Fibroblast of skin of left quadriceps (primary cell): ENCODE measurements at places on chromosomes 12 and 14.

DNA sequence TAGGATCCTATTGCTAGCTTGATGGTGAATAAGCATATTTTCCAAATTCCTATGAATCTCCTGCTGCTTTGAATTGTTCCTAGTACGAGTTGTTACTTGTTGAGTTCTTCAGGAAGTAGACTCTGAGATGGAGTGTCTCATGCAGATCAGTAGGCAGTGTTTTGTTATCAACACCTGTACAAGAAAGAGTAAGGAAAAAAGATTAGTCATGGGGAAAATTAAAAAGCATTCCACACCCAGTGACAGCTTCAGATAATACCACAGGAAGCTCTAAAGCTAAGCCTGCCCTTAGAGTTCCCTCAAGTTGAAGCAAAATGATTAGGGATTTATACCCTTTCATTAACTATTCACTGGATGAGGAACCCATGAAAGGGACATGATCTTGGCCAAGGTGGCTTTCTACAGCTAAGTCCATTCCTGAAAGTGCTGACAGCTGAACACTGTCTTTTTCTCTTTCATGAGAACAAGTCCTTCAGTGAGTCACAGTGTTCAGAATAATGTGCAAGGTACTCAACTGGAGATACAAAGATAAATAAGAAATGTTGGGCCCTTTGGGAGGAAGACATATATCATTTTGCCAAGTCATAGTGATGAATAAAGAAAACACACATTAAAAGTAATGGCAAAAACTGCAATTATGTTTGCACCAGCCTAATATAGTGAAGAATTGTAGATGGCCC is 49.1 kb downstream of the CCER1 start:
- peak; percentile 9 for DNase-seq

- DNase-seq: no peak
Measured at GRCh38 chr14:101472518-101472849, 88.8 kb upstream of the DIO3 start.

DNA sequence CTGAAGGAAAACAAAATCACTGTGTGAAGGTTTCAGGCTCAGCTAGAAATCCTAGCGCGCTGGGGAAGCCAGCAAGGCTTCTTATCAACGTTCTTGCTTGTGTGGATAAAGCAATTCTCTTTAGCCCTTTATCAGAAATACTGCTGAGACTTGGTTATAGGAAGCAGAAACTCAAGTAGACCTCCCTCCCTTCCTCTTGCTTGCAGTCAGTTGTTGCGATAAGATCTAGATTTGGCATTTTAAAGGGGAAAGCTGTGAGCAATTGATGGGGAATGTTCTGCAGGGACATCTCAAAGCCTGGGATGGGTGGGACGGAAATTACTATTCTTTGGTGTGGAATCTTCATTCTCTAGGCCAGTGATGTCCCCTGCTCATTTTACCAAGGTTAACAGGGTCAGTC is 76.4 kb upstream of the ANO4 start:
- DNase-seq: no peak

GRCh38 chr12:8069582-8069981 is 3.4 kb upstream of the C3AR1 start:
- DNase-seq: no peak

- DNase-seq: peak; percentile 82
Measured at GRCh38 chr12:123972457-123973401, at the start of the genes CCDC92 and ZNF664. Gene CCDC92 (minus strand): TSS chr12:123972831. CDS start chr12:123944305, 28,526 bp downstream. Gene ZNF664 (plus strand): TSS chr12:123973215. CDS start chr12:124012145, 38,930 bp downstream.

DNA sequence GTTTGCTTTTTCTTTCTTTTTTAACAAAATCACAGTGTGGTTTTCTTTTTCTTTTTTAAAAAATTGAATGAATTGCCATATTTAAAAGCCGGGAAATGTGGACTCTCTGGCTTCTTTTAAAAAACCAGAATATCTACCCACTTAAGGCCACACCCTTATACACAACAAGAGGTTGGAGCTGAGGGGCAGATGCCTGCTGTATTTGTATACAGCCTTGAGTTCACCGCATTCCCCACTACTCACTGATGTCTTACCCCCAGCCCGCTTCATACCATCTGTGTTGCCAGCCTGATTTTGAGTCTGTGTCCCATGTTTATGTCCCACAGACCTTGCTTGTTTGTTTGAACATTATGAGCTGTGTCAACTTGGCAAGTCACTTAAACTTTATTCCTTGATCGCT is 14.3 kb downstream of the JDP2 start:
- DNase-seq: no peak

DNA sequence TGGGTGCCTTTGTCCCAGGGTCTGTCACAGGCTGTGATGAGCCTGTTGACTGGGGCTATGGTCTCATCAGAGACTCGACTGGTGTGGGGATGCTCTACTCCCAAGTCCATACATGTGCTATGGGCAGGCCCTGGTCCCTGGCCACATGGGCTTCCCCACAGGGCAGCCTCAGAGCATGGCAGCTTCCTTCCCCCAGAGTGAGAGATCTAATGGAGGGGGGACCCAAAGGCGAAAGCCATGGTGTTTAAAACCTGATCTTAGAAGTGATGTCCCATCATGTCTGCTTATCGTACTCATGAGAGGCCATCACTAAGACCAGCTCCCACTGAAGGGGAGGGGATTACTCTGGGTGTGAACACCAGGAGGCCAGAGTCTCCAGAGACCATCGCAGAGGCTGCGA is 279.0 kb upstream of the RTL1 start:
- no peak for DNase-seq

DNA sequence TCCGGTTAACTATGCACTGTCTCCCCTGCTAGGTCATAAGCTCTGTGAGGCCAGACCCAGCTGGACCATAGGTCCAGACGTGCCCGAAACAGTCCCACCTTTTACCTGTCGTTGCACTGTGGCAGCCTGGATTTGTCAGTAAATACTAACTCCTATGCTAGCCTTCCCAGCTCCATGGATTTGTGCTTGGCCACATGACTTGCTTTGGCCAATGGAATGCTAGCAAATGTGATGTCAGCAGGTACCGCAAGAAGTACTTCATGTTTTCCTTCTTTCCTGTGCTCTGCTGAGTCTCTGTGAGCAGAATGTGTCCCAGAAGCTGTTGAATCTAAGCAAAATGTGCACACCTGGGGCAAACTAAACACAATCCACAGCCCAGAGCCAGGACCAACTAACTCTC is 157.2 kb downstream of the ANO2 start:
- no peak for DNase-seq

DNA sequence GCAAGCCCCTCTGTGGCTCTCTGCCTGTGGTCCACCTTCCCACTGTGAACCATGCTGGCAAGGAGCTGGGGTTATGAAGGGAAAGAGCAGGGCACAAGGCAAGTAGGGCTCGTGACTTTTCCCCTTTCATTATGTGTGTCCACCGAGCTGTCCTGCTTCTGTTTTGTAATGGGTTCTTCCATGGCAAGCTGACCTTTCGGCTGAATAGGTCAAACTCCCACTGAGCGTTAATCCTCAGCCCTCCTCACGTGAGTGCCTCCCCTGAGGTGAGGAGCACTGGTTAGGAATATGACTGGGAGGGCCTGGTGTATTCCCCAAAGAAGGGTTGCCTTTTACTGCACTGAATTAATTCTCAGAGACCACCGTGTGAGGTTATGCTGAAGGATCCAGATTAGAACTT is 424.3 kb downstream of the NPAS3 start:
- DNase-seq: no peak

DNA sequence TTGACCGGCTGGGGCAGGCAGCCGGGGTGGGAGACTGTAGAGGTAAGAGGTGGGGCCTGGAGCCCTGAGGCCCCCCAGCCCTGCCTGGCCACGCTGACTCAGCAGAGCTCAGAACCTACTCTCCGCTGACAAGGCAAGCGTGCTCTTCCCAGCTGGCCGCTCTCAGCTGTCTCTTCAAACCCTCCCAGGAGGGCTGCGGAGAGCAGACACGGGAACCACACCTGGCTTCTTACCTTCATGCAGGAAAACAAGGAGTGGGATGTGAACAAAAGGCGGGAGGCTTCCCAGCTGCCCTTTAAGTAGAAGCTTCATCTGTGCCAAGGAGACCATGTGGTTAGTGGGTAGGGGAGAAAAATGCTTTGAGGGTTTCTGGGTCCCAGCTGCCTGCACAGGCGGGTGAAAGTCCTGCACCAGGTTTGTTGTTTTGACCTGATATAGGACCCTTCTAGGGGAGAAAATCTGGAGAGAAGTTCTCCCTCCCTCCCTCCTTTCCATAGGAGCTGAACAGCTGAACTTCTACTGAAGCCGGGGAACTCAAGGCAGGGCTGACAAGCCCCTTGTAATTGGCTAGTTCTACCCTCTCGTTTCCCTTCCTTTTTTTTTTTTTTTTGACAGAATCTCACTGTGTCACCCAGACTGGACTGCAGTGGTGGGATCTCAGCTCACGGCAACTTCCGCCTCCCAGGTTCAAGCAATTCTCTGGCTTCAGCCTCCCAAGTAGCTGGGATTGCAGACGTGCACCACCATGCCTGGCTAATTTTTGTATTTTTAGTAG is 12.8 kb upstream of the TESC start:
- no peak for DNase-seq

DNA sequence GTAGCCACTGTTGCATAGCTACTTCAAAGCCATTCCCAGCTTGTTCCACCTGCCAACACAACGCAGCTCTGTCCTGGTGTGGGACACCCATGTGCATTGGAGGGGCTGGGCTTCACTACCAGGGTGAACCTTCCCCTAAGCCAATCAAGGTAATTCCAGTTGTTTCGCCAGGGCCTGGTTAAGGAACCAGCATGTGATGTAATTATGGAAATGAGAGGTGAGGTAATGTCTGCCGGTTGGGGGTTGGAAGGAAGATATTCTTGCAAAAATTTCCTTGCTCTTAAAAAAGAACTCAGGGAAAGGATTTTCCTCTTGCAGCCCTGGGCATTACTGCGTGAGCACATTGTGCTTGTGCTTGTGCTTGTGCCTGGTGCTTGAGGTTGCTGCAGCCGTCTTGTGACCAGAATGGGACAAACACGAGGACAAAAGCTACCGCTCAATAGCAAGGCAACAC is 14.9 kb downstream of the TUBA1C start:
- DNase-seq: no peak

DNA sequence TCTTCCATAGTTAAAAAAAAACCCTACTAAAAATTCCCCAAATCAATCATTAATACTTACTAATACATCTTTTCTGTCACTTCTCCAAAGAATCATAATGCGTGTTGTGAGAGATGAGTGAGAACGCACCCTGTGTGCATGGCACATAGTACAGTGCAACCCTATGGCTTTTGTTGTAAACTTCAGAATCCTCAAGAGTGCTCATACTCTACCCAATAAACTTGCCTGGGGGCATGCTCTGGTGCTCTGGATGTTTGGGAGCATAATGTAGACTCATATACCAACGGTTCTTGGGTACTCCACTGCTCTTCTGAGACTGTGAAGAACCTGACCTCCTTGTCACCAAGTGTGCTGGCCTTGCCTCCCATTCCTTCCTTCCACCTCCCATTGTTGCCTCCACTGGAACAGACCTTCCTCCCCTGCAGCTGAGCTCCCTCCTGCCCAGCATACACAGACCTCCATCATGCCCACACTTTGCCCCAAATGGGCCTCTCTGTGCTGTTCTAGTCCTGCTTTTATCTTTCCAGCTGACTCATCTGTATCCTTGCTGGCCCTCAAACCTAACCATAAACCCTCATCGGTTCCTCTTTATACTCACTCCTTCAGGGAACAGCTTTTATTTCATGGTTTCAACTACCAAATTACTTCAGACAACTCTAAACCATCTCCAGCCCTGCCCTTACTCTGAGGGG is 8.9 kb downstream of the DCP1B start:
- no peak for DNase-seq

DNA sequence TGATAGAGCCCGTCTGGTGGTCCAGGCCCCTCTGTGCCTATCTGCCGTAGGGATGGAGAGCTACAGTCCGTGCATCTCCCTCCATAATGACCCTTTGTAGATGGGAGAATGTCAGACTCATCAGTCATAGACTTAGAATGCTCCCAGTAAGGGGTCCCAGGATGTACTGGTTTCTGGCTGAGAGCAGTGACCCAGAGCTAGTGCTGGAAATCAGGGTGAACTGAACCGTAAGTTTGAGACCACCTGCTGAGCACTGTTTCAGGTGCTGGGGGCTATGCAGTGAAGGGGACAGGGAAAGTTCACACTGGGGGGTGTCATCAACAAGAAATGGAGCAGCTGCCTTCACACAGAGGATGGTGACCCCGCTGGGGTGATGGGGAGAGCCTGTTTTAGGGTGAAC is 34.1 kb downstream of the SLC6A12 start:
- DNase-seq: no peak

DNA sequence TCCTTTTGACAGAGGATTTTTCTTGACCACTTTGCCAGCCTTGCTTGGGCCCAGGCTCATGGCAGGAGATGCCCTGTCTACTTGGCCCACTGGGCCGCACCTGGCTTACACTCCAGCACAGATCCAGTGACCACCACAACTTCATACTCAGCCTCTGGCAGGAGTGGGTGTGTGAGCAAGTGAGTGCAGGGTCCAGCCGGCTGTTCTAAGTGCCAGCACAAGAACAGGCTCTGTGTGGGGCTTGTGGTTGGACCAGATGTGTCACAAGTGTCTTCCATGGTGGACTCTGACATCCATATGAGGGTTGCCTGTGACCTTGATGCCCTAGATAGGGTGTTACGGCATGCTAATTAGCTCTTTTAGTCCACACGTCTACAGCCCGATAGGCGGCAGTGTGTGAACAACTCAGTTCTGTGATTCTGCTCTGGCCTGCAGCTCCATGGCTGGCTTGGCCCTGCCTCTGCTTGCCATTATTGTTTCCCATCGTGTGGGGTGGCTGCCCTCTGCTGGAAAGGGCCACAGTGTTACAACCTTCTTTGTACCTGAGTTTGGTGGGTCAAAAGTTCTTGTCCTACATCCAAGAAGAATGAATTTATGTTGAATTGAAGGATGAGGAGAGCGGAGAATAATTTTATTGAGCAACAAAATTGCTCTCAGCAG is 1089.1 kb downstream of the SLC6A15 start:
- DNase-seq: no peak

DNA sequence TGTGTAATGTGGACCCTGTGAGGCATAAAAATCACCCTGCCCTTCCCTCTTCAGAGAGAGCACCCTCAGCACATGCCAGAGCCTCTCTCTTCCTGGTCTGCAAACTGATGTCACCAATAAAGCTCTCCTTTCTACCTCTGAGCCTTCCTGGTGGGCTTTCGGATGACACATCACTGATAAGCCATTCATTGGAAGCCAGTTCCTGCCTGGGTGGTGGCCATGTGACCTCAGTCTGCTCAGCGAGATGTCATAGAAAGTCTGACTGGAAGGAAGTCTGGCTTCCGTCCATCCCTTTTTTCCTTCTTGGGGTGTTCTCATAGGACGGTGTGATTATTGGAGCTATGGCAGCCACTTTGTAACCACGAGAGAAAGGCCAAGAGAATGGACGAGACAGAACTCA is 95.7 kb downstream of the PIWIL1 start:
- DNase-seq: no peak
